ENCODE measurements at places on chromosomes 3 and 15.

DNA sequence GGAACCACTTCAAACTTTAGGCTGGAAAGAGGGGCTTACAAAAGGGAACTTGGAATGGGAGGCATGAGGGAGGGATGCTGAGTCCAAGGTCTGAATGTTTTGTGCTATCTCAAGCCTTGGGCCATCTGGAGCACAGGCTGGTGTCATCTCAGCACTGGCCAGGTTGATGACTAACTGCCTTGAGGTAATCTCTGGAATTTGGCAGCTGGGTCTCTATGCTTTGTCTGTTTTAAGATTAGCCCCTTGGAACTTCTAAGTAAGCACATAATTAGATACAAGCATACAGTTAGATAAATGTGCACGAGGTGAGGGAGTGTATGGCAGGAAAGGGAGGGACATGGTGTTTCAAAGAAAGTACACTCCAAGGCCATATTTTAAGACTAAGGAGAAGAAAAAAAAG lies 252.4 kb upstream of the CCDC54 start:
- DNase-seq, result no peak

GRCh38 chr3:65436580-65436979 lies 602.1 kb downstream of the MAGI1 start:
- DNase-seq, result no peak

GRCh38 chr15:47778263-47778770 lies 61.0 kb downstream of the SEMA6D start:
- no peak for DNase-seq

GRCh38 chr3:118782755-118783202 lies 251.9 kb downstream of the IGSF11 start:
- no peak for DNase-seq

DNA sequence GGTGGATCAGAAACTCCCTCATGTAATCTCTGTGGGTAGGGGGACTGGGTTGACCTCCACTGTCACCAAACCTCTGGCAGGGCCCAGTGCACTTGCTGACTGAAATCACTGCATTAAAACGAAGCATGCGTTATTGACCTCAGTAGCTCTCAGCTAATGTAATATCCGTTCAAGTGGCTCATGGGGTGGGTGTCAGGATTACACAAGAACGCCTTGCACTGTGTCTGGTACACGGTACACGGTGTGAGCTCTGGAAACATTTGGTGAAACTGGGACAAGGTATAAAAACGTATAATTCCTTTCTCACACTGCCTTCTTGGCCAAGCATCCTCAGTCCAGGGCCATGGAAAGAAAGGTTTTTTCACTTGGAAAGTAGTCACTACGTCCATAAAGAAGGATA lies 11.9 kb downstream of the LRTM1 start:
- no peak for DNase-seq

DNA sequence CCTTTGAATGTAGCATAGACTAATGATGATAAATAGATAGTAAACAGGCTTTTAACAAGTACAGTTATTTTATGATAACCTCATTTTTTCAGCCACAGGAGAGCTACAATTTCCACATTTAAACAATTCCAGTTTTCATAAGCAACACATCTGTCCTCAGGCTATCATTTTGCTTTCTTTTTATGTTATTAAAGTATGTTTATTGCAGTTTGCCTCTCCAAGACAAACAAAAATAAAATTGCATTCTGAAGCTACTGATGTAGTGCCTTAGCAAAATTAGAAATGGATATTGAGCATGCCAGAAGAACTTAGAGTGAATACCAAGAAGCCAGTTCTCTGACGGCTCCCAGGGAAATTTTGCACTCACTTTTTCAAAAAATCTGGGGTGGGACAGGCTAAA lies 140.6 kb upstream of the ABHD17C start:
- DNase-seq, result no peak

DNA sequence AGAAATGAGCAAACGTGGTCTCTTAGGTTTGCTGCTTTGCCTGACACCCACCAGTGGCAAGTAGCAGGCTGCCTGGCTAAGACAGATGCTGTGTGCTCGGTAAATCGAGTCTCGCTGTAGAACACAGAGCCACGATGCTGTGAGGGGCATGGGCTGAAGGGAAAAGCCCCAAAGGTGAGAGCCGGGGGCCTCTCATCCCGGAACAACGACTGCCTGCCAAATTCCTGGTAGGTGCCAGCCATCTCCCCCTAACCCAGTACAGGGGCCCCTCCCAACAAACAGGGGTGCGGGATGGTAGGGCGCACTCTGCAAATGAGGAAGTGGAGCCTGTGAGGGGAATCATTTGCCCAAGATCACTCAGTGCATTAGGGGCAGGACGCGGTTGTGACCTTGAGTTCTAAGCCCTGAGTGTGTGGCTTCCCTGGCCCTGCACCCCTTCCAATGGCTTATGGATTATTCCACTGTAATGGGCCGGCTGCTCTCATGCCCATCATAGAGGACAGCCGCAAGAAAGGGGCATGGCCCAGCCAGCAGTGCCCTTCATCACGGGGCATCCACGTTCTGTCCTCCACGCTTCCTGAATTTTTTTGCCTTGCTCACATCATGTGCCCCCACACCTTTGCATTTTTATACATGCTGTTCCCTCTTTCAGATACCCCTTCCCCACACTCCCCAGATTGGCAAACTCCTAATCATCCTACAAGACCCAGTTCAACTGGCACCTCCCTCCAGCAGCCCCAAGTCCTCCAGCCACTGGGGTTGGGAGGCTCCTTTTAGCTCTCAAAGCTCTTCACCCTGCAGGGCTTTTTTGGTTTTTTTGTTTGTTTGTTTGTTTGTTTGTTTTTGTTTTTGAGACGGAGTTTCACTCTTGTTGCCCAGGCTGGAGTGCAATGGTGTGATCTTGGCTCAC lies 125.4 kb downstream of the NUP210 start:
- DNase-seq, result no peak

DNA sequence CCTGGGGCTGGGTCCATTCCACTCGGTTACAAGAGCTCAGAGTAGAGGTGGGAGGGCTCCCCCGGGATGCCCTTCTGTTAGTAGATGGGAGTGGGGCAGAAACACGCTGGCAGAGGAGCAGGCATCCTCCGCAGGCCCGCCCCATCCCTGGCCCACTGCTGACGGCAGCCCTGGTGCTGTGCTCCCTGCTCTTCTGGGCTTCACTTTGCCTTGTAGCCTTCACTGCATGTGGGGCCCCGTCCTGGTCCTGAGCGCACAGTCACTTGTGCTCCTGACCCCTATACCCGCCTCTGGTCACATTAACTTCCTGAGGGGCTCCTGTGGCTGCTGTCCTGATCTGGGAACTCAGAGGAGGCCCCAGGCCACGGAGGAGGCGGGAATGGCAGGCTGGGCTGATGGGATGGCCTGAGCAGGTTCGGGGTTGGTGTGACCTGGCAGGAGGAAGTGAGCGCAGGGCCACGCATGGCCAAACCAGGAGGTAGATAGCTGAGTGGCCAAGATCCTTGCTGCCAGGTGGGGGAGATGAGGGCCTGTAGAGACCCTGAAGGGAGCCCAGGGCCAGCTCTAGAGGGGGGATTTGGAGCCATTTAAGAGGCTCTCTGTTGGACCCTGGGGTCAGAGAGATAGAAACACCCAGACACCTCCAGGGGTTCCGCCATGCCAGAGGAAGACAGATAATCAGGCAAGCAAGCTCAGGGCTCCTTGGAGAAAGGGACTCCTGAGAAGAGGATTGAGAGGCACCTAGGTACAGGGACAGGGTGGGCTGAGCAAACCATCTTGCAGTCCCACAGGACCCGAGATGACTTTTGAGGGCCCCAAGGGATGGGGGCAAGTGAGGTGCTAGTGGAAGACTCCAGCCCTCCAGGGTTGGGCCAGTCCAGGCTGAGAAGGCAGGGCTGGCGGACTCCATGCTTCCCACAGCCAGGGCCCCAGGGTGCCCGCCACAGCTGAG lies 92.2 kb upstream of the PRR23E start:
- DNase-seq, result no peak

DNA sequence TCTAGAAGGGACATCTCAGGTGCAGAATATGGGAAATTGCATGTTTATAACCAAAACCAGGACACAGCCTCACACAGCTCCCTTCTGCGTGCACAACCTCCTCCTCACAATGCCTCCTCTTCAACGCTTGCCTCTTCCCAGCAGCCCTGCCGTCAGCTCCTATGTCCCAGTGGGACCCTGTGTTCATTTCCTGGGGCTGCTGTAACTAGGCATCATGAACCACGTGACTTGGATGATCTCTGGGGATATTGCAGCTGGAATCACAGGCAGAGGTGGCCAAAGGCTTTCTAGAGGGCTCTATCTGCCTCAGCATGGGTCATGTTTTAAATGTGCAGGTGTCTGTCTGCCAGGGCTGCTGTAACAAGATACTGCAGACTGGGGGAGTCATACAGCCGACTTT lies 375.3 kb downstream of the OCA2 start:
- DNase-seq, result no peak

DNA sequence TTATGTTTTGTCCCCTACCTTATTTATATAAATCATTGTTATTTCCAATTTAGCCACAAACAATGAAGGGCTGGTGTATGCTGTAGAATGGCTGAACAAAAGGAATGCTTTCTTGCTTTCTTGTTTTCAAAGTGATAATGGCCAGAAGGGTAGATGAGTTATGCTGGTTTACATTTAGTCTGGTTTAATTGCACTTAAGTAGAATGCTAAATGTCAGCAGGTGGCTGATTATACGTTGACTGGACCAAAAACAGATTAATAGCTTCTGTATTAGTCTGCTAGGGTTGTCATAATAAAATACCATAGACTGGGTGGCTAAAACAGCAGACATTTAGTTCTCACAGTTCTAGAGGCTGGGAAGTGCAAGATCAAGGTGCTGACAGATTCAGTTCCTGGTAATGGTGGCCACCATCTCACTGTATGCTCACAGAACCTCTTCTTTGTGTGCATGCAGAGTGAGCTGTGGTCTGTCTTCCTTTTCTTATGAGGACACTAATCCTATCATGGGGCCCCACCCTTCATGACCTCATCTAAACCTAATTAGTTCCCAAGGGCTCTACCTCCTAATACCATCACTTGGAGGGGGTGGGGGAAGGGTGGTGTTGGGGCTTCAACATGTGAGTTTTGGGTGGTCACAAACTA lies 17.1 kb upstream of the XIRP1 start:
- DNase-seq, result no peak

DNA sequence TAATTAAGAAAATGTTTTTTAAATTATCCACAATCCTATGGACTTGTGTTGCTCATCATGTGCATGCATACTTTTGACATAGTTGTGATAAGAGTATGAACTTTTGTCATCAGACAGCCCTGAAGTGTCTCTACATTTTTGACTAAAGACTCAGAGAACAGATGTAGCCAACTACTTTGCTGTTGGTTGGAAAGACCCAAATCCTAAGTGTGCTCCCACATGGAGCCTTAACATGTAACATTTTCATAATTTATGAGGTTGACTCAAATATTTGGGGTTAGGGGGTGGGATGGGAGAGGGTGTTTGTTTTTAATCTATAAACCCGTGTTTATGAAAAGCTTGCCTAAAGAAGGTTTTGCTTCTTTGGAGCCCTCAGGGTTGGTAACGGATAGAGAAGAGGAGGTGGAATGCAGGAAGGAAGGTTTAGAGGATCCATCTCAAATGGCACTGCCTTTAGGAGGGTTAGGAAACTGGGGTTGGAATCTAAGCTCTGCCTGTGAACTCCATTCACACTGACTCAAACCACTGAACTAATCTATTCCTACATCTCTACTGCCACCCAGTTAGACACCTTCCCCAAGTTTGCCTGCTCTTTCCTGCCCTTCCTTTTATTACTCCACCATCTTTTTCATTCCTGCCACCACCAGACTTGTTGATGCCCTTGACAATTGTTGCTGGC lies 3.7 kb downstream of the BOC start:
- DNase-seq, result no peak

- no peak for DNase-seq
Measured at GRCh38 chr3:115758076-115758763, 134.9 kb downstream of the GAP43 start.

DNA sequence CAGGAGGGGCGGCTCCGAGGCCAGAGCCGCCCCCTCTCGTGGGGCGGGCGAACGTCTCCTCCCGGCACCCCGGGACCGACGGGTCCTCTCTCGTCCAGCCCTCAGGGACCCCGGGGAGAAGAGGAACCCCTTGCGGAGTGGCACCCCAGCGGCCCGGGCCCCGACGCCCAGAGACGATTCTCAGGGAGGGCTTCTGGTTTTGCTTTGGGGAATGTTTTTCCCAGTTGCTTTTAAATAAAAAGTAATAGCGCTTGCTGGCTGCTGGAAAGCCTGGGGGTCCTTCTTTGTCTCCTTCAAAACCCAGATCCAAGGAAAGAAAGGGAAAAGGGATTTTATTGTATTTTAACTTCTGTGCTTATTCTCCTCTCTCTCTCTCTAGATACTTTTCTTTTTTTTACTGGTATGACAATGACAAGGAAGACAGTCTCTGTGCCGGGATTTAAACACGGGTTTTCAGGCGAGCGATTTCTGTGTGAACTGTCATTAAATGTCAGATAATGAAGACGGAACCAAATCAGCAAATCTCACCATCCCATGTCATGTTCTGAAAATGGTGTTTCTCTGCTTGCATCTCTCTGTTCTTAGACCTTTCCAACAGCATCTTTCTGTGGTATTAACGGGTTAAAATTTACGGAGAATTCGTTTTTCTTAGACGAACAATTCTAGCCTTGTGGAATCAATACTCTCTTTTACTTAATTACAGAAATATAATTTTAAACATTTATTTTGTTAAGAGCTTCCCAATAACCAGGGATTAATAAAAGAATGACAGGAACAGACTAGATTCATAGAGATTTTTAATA lies 530 bp upstream of the PCOLCE2 start:
- DNase-seq, result no peak

GRCh38 chr3:44576613-44577012 lies 8.2 kb upstream of the ZNF660 start:
- DNase-seq, result no peak

DNA sequence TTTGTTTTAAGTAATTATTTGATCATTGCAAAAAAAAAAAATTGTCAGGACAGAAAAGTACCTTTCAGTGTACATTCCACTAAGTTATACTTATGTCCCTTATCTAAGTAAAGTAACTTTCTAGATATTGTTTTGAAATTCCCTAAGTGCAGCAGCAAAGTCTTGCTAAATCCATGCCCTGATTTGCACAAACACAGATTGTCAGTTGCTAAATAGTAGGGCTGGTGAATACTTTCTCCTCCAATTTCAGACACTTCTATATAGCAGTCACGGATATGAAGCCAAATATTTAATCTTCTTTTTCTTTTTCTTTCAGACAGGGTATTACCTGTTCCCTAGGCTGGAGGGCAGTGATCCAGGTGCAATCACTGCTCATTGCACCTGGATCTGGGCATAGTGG lies 12.9 kb downstream of the LRRC2 start:
- DNase-seq, result no peak

DNA sequence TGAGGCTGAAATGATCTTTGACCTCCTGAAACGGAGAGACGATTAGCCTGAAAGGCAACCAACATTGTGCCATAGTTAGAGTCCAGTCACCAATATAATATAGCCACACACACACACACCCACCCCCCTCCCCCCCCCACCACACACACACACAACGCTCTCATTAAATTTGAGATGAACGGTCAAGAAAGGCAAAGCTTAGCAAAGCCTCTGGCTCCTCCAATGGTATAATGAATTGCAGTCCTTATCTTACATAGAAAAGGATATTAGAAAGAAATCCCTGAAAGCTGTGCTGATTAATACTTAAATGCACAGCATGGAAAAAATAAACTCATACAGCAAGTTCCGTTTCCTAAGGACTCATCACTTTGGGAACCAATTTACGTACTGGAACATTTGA lies 876 bp upstream of the ZNF385D start:
- DNase-seq, result no peak

GRCh38 chr3:77932926-77933325 lies 893.0 kb downstream of the ROBO2 start:
- no peak for DNase-seq

- no peak for DNase-seq
Measured at GRCh38 chr3:13068269-13069010, 4.8 kb downstream of the IQSEC1 start.

- DNase-seq, result peak; percentile 38
Measured at GRCh38 chr3:66472313-66473134, 28.3 kb downstream of the LRIG1 start.
